GM04503 (cell line): ENCODE measurements at places on chromosomes 11 and 22.

DNA sequence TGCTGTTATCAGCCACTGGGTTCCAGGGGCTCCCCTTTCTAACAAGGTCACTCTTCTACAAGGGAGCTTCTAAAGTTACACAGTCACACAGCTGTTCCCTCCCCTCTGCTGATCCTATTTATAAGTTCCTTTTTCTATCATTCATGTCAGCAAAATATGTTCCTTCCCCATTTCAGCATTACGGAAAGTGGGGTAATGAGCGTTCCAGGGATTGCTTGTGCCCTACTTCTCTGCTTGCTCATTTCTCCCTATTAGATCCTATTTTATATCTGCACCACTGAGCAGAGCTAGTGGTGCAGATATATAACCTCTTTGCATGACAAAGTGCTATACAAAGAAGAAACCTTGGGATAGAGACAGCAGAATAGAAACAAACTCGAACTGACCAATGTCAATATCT lies 22.7 kb upstream of the PLEKHB1 start:
- peak; percentile 23 for DNase-seq

DNA sequence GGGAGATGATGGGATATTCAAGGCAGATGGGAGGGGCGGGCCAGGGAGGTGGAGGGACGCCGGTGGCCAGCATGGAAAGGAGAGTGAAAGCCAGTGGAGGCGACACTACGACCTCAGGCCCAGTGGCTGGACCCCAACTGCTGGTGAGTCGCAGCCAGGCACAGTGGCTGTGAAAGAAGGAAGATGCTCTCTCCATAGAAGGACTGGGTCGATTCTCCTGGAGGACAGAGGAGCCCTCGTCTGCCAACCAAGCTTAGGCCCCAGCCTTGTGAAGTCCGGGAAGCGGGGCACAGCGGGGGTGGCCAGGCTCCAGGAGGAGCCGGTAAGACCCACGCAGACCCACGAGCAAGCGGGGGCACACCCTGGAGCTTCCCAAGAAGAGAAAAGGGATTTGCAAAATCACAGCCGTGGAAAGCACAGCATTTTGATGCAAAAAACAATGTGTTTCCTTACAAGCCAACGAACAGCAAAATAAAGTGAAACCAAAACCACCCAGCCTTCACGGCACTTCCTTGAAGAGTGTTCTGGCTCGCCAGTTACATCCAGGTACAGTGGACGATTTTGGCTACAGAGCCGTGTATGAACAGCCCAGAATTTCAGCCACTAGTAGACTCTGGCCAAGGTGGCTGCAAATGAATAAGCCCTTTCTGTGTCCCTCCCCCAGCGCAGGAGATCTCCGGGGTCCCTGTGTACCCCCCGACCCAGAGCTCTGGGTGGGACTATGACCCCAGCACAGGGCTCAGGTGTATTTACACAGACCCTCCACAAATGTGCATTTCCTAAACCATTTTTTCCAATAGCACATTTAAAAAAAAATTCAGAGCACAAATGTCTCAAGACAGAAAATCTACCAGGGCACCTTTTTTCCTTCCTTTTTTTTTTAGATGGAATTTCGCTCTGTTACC lies 96.9 kb downstream of the TRMU start:
- no peak for DNase-seq

- no peak for DNase-seq
Observed at GRCh38 chr11:13487661-13488030, 8.2 kb downstream of the PTH start.

- DNase-seq, result no peak
Observed at GRCh38 chr11:62138630-62139425, 15.0 kb downstream of the INCENP start.

- DNase-seq, result peak; percentile 92
Observed at GRCh38 chr22:40204321-40205116, 26.8 kb downstream of the TNRC6B start.

DNA sequence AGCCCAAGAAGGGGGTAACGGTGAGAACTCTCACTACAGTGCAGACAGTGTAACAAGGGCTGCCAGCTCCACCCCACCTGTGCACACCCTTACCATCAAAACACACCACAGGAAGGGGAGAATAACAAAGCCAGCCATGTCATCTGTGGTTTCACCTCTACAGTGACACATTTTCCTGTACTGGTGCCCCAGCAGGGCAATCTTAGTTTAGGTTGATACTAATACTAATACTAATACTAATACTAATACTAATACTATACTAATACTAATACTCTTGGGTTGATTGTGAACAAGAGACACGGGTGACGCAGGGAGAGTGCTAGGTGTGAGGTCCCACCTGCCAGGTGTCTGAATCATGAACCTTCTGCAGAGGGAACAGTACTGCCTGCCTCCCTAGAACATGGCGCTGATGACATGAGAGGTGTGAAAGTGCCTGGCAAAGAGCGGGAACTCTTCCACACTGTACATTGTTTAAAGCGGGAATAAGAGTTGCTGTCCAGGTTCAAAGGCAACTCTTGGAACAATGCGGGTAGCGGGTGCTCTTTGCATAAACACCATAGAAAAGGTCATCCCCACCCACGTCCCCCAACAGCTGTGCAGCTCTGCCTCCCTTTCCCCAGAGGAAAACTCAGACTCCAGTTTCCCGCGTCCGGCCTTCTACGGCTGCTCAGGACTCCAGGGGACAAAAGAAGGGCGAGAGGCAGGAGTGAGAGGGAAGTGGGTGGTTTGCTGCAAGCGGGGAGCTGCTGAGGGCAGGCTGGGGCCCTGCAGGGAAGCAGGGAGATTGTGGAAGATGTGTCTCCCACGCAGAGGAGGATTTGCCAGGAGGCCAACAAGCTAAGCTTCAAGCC lies 25.0 kb upstream of the TMPRSS4 start:
- DNase-seq, result no peak

DNA sequence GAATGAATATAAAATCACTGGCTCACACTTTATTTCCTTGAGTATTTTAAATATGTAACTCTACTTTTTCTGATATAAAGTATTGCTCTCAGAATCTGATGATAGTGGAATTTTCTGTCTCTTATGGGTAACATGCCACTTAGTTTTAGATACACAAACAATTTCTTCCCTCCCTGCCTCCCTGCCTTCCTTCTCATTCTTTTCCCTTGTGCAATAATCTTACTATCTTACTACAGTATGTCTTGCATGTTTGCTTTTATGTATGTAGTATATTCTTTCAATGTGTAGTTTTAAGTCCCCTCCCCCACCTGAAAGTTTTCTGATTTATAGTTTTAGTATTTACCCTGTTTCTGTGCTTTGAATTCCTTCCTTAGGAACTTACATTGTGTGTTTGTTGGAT lies 48.4 kb downstream of the INSC start:
- no peak for DNase-seq

DNA sequence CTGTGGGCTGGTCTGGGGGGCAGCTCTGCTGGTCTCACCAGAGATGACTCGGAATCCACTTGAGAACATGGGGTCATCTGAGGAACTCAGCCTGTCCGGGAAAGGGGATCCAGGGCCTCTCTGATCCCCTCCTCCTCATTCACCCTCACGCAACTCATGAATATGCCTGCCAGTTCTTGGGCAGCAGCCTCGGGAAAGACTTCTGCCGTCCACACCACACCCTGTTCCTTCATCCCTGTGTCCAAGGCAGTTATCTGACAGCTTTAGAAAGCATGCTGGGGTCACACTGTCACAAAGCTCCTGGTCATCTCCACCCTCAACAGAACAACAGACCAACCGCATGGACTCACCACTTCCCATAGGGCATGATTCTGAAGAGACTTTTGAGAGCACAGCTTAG lies 88.3 kb downstream of the AMOTL1 start:
- no peak for DNase-seq

GRCh38 chr11:16402654-16403447 lies 46.5 kb upstream of the SOX6 start:
- no peak for DNase-seq

DNA sequence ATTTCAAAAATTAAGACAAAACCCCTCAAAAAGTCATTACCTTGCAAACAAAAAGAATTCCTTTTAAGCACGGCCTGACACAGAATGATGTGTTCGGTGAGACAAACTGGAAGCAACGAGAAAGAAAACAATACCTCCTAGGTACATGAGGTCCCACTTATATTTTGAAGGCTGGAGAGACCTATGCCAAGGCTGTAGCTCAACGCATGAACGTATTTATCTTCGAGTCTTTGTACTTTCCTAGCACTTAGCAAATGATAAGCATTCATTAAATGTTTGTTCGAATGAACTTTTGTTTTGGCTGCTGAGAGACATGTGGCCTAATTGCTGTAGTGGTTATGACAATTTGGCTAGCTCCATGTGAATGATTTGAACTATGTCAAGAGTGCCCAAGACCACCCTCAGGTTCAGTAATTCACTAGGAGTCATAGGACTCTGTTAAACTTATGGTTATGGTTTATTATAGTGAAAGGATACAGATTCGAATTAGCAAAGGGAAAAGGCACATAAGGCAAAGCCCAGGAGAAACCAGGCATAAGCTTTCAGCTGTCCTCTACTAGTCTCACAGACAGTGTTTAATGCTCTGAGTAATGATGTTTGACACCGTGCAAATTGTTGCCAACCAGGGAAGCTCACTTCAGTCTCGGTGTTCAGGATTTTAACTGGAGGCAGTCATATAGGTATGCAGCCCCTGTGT lies 26.0 kb upstream of the HORMAD2 start:
- no peak for DNase-seq

GRCh38 chr11:128733440-128734102 lies 39.7 kb downstream of the FLI1 start:
- no peak for DNase-seq

DNA sequence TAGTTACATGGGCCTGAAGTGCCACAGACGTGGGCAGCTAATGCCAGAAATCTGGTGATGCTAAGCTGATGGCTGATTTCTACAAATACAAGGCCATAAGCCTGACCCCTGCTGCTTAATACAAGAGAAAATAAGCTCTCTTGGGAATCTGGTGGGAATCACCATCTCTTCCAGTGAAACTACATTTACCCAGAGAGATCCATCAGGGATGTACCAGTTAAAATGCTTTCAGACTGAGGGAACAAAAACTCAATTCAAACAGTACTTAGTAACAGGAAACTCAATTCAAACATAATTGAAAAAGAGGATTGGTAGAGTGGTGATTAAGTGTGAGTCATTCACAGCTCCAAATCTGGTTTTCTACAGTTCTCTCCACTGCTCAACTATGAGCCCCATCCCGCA lies 1.7 kb upstream of the CAVIN3 start:
- DNase-seq, result no peak
